ENCODE measurements at places on chromosomes 1 and 21. TPM values are rescaled to one million over a fixed set of nuclear protein-coding genes. Genes with fewer than 3 reads are reported as not detected.

Gene CRP
- not detected for total RNA-seq

Gene IQCC
- 2.7 TPM for total RNA-seq

Gene PTCH2
- 4.9 TPM for total RNA-seq

Gene NR1I3
- total RNA-seq, result not detected

Gene LRRIQ3
- total RNA-seq, result 0.41 TPM

Gene PIGM
- total RNA-seq, result 4.5 TPM

Gene SERTAD4
- 7.0 TPM for total RNA-seq

Gene RHD
- total RNA-seq, result 0.92 TPM

Gene CCDC181
- total RNA-seq, result 1.6 TPM

Gene GLUL
- 609 TPM for total RNA-seq

Gene MT1HL1
- not detected for total RNA-seq

Gene TIE1
- total RNA-seq, result 62.3 TPM

Gene HUNK
- total RNA-seq, result 2.5 TPM

Gene GLIS1
- total RNA-seq, result 0.21 TPM

Gene MYBPH
- 37.5 TPM for total RNA-seq

Gene MSH4
- 0.51 TPM for total RNA-seq

Gene HMGCS2
- total RNA-seq, result 0.92 TPM

Data from tongue (tissue), 3 donors.